ENCODE measurements at places on chromosomes 2 and 18.

DNA sequence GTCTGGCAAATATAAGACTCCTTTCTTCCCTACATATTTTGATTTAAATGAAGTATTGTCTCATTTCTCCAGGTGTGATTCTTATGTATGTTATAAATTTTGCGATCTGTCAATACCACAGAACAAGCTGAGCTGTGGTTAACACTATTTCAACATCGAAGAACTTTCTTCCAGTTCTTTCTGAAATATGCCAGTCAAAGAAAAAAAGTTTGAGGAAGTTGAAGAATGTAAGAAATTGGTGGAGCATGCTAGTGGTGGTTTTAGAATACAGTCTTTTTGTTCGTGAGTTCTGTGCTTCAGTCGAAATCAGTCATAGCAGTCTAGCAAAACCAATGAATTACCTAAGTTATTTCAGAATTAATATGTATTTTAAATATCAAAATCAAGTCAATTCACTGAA, 8.6 kb upstream of the COBLL1 start:
- DNase-seq, result no peak

GRCh38 chr2:134683561-134684112, 35.2 kb downstream of the TMEM163 start:
- DNase-seq, result no peak

DNA sequence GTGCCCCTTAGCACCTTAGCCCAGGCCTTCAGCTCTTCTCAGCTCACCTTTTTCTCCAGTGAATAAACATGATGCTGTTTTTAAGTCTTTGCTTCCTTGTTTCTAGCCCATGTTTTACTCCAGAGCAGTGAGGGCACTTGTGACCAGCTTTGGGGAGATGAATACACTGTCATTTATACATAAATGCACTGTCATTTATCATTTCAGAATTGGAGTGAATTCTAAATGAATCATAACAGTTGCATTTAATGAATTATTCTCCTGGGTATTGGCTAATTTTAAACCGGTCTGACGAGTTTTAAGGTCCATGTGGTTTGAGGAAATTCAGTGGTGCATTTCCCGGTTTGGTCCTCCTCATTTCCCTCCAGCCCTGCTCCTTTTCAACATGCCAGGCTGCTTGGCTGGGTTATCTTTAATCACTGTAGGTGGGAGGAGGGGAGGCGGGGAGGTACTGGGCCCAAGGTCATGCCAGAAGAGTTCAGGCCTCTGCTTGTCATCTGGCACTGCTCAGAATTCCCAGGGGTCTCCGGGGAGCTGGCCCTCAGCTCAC, 23.9 kb downstream of the PRKCE start:
- no peak for DNase-seq

GRCh38 chr2:8550481-8550880, 131.4 kb upstream of the ID2 start:
- DNase-seq, result no peak

DNA sequence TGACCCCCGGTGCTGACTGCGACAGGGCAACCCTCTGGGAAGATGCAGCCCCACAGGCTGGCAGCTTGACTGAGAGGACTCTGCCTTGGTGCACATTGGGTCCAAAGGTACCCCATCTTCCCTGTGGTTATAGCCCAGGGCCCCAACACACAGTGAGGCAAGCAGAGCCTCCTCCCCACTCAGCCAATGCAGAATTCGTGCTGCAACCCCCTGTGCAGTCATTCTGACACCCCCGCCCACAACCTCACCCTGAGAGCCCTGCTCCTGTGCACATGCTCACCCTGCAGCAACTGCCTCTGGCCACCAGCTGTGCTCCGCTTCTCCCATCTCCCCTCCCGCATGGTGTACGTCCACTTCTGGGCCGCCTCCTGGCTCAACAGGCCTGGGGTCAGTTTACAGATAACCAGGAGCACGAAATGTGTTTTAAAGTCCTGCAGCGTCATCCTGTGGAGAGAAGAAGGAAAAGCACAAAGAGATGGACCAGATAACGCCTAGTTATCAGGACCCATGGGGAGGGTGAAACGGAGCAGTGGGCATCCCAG, 24.4 kb downstream of the CAPN14 start:
- no peak for DNase-seq

GRCh38 chr2:227932403-227932802, 61.0 kb downstream of the DAW1 start:
- DNase-seq, result no peak

DNA sequence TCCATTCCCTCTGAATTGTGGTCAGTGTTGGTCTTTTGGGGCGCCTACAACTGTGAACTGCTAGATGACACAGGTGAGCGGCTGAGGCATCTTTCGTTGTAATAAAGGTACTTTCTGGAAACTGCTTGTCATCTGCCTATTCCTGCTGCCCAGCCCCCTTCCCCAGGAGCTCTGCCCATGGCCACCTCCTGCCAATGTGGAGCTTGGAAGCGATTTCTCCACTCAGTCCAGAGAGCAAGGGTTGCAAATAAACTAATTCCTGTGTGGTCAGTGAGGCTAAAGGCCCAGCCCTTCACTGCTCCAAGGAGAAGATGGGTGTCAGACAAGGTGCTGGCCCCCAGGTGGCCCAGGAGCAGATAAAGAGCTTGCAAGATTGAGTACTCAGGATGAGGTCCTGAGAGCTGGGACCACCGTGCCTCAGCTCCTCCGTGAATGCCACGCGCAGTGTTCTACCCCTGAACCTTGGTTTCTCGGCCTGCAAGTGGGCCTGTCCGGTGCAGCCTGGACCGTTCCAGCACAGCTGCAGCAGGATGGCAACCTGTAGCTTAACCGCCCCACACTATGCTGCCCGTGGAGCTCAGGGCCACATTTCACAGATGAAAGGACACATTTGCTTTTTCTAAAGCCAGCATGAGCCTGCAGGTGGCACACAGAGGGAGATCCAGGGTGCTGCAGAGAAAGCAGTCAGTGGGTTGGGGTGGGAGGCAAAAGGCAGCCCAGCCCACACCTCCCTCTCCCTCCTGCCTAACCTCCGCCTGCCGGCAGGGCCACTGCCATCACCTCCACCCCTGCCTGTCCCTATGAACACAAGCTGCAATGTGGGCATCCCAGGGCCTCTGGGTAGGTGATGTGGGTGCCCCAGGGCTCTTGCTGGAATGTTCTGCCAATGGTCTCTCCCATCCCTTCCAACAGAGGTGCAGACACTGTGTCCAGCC, 78.7 kb upstream of the OTOF start:
- DNase-seq, result no peak

- DNase-seq, result no peak
Observed at GRCh38 chr2:48016225-48017019, 110.1 kb upstream of the FBXO11 start.

DNA sequence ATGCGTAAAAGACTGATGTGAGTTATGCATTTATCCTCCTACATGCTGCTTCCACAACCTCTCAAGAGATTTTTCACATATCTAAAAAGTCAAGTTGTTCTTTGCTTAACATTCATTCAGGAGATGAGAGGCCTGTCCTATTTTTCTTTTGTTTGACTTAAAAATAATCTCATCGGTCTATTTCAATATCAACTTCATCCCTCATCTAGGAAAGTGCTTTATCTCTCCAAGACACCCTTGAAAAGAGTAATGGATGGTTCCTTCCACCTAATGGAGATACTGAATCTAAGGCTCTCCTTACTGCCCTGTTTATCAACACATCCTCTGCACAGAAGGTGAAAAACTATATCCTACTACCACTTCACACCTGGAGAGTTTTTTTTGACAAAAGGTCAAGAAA, 2.4 kb downstream of the NFE2L2 start:
- no peak for DNase-seq

DNA sequence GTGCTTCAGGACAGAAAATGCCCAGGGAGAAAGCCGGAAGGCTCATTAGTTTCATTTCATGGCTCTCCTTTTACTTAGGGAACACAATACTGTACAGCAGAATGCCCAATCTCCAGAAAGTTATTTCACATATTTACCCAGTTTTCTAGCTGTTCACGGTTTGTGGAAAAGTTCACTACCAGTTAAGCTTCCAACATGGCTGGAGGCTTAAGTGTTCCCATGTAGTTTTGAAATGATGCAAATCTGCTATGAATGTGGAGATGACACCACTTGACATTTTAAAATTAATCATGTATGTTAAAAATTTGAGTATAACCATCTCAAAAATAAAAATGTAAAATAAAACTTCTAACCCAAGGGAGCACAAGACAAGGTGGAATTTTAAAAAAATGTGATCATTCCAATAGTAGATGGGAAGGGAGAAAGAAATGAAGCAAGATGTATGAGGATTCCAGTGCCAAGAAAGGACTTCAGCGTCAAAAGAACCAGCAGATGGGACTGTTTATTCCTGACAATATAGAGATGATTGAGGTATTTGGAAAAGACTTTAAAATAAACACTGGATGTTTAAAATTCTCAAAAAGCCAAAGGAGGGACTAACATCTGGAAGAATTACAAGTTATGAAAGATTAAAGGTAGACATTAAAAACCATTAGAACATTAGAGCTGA, 60.9 kb upstream of the OSR1 start:
- no peak for DNase-seq

DNA sequence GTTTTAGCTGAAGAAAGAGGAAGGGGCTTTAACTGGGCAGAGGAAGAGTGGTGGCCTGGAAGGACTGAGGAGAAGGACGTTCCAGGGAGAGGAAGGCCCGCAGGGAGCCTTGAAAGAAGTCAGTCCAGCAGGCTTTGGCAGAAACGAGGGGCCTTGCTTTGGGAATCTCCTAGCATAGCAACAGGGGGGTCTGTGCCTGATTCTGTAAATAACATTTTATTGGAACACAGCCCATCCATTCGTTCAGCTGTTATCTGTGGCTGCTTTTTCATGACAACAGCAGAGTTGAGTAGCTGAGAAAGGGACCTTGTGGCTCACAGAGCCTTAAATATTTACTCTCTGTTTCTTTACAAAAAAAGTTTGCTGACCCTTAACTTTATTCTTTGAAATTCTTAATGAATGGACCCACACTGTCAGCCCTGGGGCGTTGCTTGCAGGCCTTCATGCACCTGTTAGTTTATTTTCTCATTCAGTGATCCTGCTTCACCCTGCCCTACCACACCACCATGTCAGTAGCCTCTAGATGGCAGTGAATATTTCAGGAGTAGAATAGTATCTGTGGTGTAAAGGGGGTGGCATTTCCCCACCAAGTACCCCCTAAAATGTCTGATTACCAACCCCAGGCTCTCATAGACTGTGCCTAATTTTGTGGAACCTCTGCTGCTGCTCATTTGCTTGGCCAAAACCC, 61.0 kb downstream of the MGAT5 start:
- no peak for DNase-seq

DNA sequence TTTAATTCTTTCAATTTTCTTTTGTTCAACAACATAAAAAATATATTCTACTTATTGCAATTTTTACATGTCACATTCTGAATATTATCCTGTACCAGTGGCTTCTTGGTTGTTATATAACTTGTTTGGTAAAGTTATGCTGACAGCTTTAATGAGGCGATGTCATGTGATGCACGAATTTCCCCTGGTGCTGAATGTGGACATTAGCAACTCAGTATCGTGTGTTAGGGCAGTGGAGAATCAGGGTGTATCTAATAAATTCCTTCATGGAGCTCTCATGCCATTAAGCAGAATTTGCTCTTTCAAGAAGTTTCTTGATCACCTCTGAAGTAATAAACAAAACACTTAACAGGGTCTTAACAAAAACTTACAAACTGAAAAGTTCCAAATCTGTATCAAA, 99.6 kb upstream of the DNMT3A start:
- no peak for DNase-seq

GRCh38 chr2:54907663-54908062, 142.6 kb downstream of the RTN4 start:
- no peak for DNase-seq

GRCh38 chr18:75124991-75125381, 84.0 kb downstream of the PTGR3 start:
- no peak for DNase-seq

DNA sequence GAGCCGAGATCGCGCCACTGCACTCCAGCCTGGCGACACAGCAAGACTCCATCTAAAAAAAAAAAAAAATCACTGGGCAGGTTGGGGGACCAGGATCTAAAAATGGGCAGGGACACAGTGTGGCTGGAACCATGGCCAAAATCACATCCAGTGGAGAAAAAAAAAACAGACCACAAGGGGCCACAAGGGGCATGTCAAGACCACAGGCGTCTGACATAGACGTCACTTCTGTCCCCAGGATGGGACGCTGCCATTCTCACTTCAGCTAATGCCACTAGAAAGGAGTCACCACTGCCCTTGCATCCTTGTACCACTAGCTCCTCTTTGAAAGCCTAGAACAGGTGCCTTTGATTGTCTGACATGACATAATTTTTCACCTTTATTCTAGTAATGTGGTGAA, 2.5 kb upstream of the POMC start:
- DNase-seq, result no peak

DNA sequence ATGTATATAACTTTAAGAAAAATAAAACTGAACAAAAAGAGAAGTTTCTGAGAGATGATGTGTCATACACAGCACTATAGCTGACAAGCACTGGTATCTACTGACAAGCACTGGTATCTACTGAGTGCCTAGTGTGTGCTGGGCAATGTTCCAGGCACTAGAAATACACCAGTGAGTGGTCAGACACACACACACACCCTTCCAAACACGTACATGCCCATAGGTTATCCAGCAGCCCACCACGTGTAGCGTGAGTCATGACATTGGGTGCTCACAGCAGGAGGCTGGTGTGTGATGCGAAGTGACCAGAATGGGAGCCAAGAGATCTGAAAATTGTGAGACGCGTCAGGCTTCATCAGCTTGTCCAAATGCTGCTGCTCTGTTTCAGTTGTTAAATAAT, 12.2 kb upstream of the GNAL start:
- no peak for DNase-seq

- no peak for DNase-seq
Observed at GRCh38 chr2:241617431-241618154, 19.4 kb downstream of the THAP4 start.

DNA sequence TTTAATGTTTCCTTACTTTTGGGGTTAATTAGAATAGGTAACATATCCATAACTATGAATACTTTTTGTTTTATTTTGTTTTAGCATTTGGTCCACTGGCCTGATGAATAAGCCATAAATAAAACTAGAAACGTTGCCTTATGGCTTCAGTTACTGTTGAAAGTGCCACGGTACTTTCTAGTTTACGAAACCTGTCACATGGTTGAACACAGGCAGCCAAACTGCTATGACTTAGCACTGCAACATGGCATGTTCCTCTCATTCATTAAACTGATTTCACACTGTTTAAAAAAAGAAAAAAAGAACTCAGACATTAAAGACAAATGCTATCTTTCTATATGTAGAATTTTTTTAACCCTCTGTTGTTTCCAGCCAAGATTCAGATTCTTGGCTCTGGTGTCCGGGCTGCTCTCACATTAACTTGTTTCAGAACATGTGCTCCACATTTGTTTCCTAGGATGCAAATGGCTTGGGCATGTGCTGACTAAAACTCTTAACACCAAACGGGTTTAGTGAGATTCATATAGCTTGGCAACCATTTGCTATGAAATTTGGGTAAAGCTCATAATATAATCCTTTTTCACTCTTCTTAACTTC, 323.9 kb upstream of the RND3 start:
- DNase-seq, result no peak

Data from skeletal muscle cell (primary cell).